Omental fat pad (tissue), 4 donors: ENCODE measurements at places on chromosomes 5 and 9.

GRCh38 chr9:132857031-132857430 is 21.1 kb downstream of the AK8 start:
- DNase-seq: no peak

GRCh38 chr5:67152400-67152799 is 44.2 kb downstream of the CD180 start:
- no peak for DNase-seq

GRCh38 chr5:148482697-148483462 is 99.1 kb downstream of the FBXO38 start:
- no peak for DNase-seq

GRCh38 chr9:69342769-69343168 is 17.8 kb downstream of the ENTREP1 start:
- DNase-seq: no peak

DNA sequence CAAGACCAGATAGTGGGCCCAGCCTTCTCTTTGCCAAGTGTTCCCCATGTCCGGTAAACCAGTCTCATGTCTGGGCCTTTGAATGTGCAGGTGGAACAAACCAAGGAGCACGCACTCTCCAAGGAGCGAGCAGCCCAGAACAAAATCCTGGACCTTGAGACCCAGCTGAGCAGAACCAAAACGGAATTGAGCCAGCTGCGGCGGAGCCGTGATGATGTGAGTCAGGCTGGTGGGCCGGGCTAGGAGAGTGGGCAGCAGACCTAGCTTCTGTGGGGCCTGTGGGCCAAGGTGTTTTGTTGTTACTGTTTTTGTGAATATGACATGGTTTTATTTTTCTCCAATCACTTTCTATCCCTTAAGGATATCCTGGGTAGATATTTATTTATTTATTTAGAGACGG is 5.6 kb upstream of the GLE1 start:
- DNase-seq: no peak

DNA sequence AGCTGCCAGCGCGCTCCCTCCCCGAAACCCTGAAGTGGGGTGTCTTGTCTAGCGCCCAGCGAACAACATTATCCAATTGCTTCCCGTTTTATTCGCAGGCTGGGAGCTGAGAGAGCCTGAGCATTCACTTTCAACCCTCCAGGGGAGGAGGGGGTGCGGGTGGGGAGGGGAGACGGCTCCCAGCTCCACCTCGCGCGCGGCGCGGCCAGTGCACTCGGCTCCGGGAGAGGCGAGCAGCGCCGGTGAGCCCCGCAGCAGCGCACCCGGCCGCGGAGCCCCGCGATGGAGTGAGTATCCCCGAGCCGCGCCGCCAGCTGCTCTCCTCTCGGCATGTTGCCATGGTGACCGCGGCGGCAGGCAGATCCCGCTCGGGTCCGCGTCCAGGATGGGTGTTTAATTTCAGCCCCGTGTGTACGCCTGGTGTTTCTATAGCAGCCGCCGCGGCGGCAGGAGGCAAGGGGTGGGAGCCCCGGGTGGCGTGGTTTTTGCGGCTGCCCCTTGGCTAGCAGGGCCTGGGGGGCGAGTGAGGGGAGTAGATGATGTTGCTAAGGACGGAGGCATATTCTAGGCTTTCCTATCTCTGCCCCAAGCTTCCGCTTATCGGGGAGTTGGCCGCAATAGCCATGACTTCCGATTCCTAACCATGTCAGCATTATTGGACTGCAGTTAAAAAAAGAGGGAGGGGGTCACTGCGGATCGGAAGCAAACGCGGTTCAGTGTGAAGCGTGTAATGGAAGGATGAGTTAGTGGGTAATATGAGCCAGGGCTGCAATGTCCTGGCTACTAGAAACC is 139.2 kb upstream of the PALM2AKAP2 start:
- peak; percentile 29 for DNase-seq

DNA sequence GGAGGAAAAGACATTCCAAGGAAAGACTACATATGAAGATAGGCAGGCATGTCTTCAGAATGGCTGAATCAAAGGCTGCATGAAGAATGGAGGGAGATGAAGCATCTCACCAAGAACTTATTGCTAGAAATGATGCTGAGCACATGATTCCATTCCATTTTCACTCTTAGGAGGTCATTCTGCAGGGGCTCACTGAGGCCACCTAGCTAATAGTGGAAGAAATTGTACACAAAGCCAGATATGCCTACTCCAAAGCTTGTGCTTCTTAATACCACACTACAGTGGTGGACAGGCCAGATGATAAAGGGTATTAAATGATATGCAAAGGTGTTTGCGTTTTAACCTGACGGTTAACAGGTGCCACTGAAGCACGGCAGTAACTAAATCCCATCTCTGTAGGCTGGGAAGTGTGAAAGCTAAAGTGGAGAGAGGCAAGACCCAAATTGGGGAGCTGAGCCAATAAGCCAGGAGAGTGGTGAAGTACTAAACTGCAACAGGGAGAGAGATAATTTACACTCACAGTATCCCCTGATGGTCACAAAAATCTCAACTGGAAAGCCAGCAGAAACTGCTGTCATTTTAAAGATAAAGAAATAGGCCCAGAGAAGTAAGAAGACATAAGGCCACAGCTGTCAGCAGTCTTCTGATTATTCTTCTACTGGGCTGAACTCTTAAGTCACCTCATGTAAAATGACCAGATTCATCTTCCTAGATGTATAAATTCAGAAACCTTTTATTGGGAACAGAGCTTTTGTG is 14.6 kb downstream of the NDUFA8 start:
- DNase-seq: no peak

- no peak for DNase-seq
These were observed 50.6 kb downstream of the ALDH1A1 start for GRCh38 chr9:72902268-72902667.

DNA sequence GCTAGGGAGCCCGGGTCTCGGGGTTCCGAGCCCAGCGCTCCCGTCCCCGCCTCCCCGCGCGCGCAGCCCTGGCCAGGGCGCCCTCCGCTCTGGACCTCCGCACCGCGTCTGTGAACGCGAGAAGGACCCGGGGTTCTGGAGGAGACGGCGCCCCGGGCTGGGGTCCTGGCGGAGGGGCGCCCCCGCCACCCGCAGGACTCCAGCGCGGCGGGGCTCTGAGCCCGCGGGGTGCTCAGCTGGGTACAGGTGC is 431 bp downstream of the TMOD1 start:
- no peak for DNase-seq

DNA sequence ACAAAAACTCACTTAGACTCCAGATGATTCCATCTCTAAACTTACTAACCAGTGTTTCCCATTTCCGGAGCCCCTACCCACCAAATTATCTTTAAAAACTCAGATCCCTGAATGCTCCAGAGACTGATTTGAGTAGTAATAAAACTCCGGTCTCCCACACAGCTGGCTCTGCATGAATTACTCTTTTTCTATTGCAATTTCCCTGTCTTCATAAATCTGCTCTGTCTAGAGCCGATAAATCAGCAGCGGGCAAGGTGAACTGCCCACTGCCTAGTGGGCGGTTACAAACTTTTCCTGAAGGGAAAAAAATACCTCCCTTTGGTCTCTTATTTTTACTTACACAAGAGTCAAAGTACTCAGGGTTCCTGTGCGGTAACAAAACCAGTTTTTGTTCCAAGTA is 624.4 kb upstream of the RORB start:
- DNase-seq: no peak

DNA sequence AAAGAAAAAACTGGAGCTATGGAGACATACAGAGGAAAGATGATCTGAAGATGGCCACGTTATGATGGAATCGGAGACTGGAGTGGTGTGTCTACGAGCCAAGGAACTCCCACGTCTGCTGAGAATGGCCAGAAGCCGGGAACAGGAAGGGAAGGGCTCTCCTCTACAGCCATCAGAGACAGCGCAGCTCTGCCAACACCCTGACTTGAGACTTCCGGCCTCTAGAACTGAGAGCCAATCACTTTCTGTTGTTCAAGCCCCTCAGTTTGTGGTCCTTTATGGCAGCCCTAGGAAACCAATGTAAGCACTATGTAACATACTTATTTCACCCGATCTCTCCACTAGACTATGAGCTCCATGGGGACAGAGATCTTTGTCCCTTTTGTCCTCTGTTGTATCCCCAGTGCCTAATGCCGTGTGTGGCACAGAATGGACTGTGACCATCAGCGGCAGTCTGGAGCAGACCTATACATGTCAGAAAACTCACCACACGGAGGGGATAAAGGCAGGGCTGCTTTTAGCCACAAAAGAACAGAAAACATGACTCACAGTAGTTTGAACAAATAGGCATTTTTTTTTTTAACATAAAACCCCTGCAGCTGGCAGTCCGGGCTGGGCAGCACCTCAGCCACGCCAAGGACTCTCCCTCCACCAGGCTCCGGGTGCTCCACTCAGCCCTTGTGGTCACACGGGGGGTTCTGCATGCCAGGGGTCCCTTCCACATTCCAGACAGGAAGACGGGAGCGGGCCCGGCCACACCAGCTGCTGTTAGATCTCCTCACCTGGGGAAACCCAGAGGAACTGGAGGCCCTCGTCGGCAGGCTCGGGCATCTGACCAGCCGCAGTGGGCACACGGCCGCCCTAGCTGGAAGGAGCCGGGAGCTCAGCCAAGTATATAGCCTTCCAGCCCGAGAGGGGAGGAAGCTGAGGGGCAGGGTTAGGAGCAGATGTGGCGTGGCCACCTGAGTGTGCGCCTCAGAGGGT is 16.1 kb upstream of the MXD3 start:
- no peak for DNase-seq

GRCh38 chr5:58369513-58370190 is 90.2 kb downstream of the PLK2 start:
- DNase-seq: no peak

GRCh38 chr5:77957081-77957480 is 180.9 kb upstream of the TBCA start:
- no peak for DNase-seq

DNA sequence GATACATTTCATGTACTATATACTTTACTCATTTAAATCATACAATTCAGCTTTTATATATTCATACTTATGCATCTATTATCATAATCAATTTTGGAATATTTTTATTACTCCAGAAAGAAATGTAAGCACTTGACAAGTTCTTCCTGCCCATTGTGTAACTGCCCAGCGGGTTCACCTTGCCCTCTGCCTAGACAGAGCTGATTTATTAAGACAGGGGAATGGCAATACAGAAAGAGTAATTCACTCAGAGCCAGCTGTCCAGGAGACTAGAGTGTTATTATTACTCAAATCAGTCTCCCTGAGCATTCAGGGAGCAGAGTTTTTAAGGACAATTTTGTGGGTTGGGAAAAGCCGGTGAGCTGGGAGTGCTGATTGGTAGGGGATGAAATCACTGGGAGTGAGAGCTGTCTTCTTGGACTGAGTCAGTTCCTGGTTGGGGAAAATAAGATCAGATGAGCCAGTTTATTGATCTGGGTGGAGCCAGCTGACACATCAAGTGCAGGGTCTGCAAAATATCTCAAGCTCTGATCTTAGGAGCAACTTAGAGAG is 16.1 kb upstream of the SPIN1 start:
- no peak for DNase-seq

GRCh38 chr5:79588696-79589095 is 23.5 kb upstream of the TENT2 start:
- no peak for DNase-seq

GRCh38 chr5:140311011-140311467 is 8.1 kb upstream of the PFDN1 start:
- DNase-seq: no peak

- DNase-seq: no peak
These were observed 661 bp downstream of the NSMF start for GRCh38 chr9:137458194-137459151.

GRCh38 chr9:119689879-119690278 is 320.6 kb upstream of the BRINP1 start:
- DNase-seq: no peak

- no peak for DNase-seq
These were observed 176.2 kb downstream of the GAPVD1 start for GRCh38 chr9:125437771-125438221.

DNA sequence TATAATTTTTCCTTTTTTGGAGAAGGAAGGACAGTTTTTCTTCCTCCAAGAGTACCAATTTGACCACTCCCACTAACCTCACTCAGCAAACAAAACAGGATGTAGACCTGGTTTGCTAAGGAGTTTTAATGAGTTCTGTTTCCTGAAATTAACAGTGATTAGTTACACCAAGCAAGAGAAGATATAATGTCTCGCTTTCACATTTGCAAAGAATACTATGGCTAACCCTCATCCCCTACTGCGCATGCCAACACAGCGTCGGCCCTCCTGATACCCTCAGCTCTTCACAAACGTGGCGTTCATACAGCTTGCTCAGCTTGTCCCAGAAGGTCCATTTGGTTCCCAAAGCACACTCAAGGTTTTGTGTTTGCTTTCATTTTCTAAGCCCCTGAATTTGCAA is 41.9 kb upstream of the IPPK start:
- no peak for DNase-seq

- DNase-seq: no peak
These were observed 993 bp downstream of the HCN1 start for GRCh38 chr5:45694971-45695803.

DNA sequence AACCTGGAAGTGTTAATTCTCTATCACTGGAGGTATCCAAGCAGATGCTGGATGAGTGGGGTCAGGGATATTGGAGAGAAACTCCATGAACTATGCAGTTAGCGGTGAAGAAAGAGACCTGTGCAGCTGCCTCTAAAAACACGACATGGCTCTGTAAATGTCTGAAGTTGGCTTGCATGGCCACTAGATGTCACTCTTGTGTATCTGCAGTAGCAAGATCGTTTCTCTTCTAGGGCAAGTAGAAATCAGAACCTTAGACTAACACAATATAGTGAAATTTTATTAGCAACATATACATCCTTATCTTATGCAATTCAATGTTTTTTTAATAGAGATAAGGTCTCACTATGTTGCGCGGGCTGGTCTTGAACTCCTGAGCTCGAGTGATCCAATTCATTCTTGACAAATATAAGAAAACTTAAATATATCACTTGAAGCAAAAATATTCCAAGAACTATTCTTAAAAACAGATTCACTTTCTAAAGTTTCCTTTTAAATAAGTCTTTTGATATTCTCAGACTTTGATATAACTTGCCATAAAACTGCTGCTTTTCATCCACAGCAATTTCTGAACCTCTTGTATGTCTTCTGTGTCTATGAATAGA is 2.9 kb downstream of the OR2S2 start:
- no peak for DNase-seq
